ENCODE measurements at places on chromosomes 4 and X. TPM values are rescaled to one million over a fixed set of nuclear protein-coding genes. Genes with fewer than 3 reads are reported as not detected.
A peak's percentile ranks its signal among the peaks of the same experiment; 100 is the strongest.

OPN1LW gene
- not detected for total RNA-seq

PDGFRA gene
- total RNA-seq: 13.8 TPM

POF1B gene
- total RNA-seq: 0.73 TPM

SLC2A9 gene
- total RNA-seq: 3.1 TPM

ACOX3 gene
- 22.6 TPM for total RNA-seq

MAGEA8 gene
- total RNA-seq: not detected

GPRASP3 gene
- 8.1 TPM for total RNA-seq

- peaks cover 55% of the 10 kb centered on the region for H3K27me3 ChIP-seq
- H3K36me3 ChIP-seq: no peaks in the 10 kb centered on the region
- no peak for DNase-seq
- peaks cover 3% of the 10 kb centered on the region for H3K4me1 ChIP-seq
Measured at GRCh38 chr4:99336553-99336952, 15.4 kb upstream of the ADH1B start.

GRCh38 chr4:72568959-72569718, at the start of gene ADAMTS3:
Gene ADAMTS3 (minus strand): TSS chr4:72569221. CDS start chr4:72568762, 459 bp downstream.
- DNase-seq: peak; percentile 53
- H3K4me1 ChIP-seq: peaks cover 14% of the 10 kb centered on the region
- H3K27me3 ChIP-seq: peaks cover 16% of the 10 kb centered on the region
- H3K4me3 ChIP-seq: peak within 1 kb of the TSS; percentile 93
- H3K27ac ChIP-seq: peak within 1 kb of the TSS; percentile 94

DNA sequence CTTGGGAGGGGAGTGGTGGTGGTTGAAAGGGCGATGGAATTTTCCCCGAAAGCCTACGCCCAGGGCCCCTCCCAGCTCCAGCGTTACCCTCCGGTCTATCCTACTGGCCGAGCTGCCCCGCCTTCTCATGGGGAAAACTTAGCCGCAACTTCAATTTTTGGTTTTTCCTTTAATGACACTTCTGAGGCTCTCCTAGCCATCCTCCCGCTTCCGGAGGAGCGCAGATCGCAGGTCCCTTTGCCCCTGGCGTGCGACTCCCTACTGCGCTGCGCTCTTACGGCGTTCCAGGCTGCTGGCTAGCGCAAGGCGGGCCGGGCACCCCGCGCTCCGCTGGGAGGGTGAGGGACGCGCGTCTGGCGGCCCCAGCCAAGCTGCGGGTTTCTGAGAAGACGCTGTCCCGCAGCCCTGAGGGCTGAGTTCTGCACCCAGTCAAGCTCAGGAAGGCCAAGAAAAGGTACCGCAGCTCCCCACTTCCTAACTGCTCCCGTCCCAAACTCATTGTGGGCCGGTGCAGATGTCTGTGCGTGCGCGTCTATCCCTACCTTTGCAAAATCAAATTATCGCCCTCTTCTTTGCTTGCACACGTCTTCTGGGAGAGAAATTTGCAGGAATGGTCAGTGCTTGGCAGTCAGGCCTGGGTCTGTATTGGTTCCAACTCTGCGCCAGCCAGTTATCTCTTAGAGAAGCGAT, 533 bp downstream of the IL15 start:
- DNase-seq: peak; percentile 19
- peaks cover 53% of the 10 kb centered on the region for H3K27me3 ChIP-seq
- peak overlapping the region; percentile 84 for H3K4me3 ChIP-seq
- H3K27ac ChIP-seq: no peak overlapping the region

DNA sequence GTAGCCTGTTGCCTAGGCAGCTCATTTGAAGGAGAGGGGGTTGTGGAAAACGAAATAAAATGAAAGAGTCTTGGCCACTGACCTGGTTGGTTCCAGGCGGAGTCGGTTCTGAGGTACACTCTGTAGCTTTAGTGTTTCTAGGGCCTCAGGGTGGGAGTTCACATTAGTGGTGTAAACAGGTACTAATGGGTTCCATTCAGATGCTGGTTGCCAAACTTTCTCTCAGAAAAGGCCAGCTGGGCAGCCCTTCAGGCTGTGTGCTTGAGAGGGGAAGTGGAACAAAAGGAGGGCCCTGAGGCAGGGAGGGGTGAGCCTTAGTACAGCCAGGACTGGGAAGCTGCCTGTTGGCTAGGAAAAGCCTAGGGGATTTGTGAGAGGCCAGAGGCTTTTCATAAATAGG, 24.8 kb downstream of the NHSL2 start:
- H3K36me3 ChIP-seq: no peaks in the 10 kb centered on the region
- H3K4me1 ChIP-seq: peaks cover 1% of the 10 kb centered on the region
- DNase-seq: no peak

GRCh38 chr4:5942947-5943346, 50.1 kb upstream of the CRMP1 start:
- H3K27me3 ChIP-seq: peaks cover 10% of the 10 kb centered on the region
- DNase-seq: no peak
- H3K36me3 ChIP-seq: no peaks in the 10 kb centered on the region
- H3K4me1 ChIP-seq: peaks cover 6% of the 10 kb centered on the region

DNA sequence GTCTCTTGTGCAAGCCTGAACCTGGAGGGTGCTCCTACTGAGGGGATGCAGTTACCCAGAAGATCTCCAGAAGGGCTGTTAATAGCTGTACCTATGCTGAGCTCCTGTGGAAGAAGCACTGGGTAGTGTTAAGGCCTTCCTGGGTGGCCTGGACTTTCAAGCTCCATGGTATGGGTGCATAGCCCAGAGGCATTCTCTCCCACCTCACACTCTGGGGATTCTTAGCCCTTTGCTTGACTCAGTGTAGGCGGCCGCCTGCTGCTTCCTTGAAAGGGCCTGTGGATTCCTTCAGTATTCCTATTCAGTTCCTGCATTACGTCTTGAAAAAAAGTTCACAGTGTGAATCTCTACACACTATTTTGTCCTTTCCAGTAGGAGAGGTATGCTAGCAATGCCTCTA, 235.7 kb upstream of the MAGEB16 start:
- no peak for DNase-seq
- H3K4me3 ChIP-seq: no peak overlapping the region
- no peaks in the 10 kb centered on the region for H3K36me3 ChIP-seq

- no peak for DNase-seq
- no peaks in the 10 kb centered on the region for H3K4me1 ChIP-seq
- H3K4me3 ChIP-seq: no peak overlapping the region
- no peaks in the 10 kb centered on the region for H3K36me3 ChIP-seq
- peaks cover 28% of the 10 kb centered on the region for H3K27me3 ChIP-seq
- no peak overlapping the region for H3K27ac ChIP-seq
Measured at GRCh38 chr4:41784191-41784979, 35.9 kb upstream of the PHOX2B start.

GRCh38 chrX:30864383-30864785, 24.7 kb downstream of the TAB3 start:
- no peaks in the 10 kb centered on the region for H3K27me3 ChIP-seq
- DNase-seq: no peak
- H3K4me1 ChIP-seq: peaks cover 12% of the 10 kb centered on the region

DNA sequence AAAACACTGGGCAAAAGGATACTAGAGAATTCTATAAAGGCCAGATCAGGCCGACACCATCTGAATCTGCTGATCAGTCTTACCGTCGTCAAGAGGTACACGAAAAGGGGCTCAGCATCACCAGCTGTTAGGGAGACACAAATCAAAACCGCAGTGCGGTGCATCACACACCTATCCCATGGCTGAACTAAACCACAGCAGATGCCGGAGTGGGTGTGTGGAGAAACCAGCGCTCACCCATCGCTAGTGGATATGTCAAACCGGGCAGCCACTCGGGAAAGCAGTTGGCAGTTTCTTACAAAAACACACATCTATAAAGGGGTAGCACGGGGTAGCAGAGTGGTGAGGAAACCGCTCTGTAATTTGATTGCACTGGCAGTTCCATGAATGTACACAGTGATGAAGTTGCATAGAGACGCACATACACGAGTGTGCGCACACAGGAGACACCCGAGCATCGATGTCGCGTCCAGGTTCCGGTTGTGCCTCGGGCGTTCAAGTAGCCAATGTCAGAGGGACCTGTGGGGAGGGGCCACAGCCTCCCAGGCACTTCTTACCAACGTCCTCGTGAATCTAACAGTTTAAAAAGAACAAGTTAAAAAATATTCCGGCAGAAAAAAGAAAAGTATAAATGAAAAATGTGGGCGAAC, 23.1 kb upstream of the CCNQ start:
- peaks cover 11% of the 10 kb centered on the region for H3K27me3 ChIP-seq
- H3K4me3 ChIP-seq: no peak overlapping the region
- H3K4me1 ChIP-seq: peaks cover 14% of the 10 kb centered on the region

GRCh38 chr4:151000747-151001429, 14.2 kb downstream of the LRBA start:
- H3K4me3 ChIP-seq: no peak overlapping the region
- no peak overlapping the region for H3K27ac ChIP-seq
- DNase-seq: no peak
- H3K4me1 ChIP-seq: peaks cover 2% of the 10 kb centered on the region

DNA sequence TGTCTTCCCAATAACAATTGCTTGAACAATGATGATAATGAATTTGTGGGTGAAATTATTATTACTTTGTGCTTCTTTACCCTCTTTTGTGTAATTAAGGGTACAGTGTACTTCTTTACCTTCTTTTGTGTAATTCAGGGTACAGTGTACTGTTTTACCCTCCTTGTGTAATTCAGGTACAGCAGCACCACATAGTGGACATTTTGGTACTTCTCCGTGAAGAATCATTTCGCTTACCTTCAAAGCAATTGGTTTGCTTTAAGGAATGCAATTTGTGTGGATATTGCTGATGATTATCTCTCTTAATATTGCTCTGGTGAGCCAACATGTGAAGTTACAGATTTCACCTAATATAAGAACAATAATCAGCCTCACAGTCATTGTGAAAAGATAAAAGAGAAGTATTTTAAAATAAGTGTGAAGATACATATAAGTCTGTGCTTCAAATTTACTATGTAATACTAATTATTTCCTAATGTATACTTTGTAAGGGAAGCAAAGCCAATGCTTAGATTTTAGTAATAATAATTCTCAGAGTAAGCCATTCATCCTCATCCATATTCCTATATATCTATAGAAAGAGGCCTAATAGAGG, 27.2 kb upstream of the SEC24B start:
- H3K4me1 ChIP-seq: no peaks in the 10 kb centered on the region
- no peaks in the 10 kb centered on the region for H3K36me3 ChIP-seq
- no peak for DNase-seq
- H3K27ac ChIP-seq: no peak overlapping the region
- H3K27me3 ChIP-seq: no peaks in the 10 kb centered on the region

- no peak overlapping the region for H3K4me3 ChIP-seq
- no peak overlapping the region for H3K27ac ChIP-seq
- peaks cover 5% of the 10 kb centered on the region for H3K4me1 ChIP-seq
- DNase-seq: no peak
Measured at GRCh38 chr4:32140636-32141035, 1420.5 kb downstream of the PCDH7 start.

GRCh38 chrX:20952180-20952579, 422.0 kb upstream of the CNKSR2 start:
- no peak overlapping the region for H3K4me3 ChIP-seq
- no peaks in the 10 kb centered on the region for H3K36me3 ChIP-seq
- H3K27ac ChIP-seq: no peak overlapping the region
- peaks cover 6% of the 10 kb centered on the region for H3K4me1 ChIP-seq
- no peak for DNase-seq

- peaks cover 10% of the 10 kb centered on the region for H3K4me1 ChIP-seq
- H3K27me3 ChIP-seq: no peaks in the 10 kb centered on the region
- H3K4me3 ChIP-seq: no peak overlapping the region
- no peaks in the 10 kb centered on the region for H3K36me3 ChIP-seq
- no peak overlapping the region for H3K27ac ChIP-seq
Measured at GRCh38 chrX:42869011-42869410, 91.0 kb upstream of the PPP1R2C start.

DNA sequence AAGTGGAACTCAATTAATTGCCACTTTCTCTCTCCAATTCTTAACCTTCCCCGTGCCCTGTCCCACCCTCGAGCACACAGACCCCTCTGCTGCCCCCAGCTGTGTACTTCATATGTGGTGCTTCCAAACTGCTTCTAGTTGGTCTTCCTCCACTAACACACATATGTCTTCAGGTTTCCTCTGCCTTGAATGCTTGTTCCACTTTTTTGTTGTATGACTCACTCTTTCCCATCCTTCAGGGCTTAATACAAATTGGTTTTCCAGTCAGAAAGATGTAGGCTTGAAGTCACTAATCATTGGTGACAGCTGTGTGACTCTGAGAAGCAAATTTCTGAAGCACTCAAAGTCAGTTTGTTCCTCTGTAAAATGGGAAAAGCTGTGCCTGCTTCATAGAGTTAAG, 30.6 kb downstream of the TRIM2 start:
- H3K4me3 ChIP-seq: no peak overlapping the region
- H3K4me1 ChIP-seq: peaks cover 9% of the 10 kb centered on the region
- no peak for DNase-seq
- no peak overlapping the region for H3K27ac ChIP-seq

GRCh38 chrX:23066588-23067281, 67.0 kb downstream of the DDX53 start:
- no peak for DNase-seq
- H3K4me3 ChIP-seq: no peak overlapping the region
- no peak overlapping the region for H3K27ac ChIP-seq
- H3K36me3 ChIP-seq: no peaks in the 10 kb centered on the region
- H3K4me1 ChIP-seq: no peaks in the 10 kb centered on the region
- no peaks in the 10 kb centered on the region for H3K27me3 ChIP-seq
